ENCODE measurements at places on chromosomes 5 and 9.

GRCh38 chr9:112048924-112049691 lies 126.0 kb downstream of the SUSD1 start:
- no peak for DNase-seq

DNA sequence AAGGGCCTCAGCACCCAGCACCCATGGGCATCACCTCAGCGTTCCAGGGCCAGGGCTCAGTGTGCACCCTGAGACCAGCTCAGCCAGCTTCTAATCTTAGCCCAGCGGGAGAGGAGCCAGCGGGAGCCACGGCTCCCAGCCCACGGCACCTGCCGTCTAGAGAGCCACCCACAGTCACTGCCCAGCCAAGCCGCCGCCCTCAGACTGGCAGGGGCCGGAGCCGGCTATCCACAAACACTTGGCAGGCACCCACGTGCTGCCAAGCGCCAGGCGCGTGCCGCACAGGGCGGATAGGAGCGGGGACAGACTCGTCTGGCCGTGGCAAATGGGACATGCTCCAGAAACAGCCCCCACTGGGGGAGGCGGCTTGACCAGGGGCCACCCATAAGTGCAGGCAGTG lies 18.6 kb downstream of the BRD3 start:
- DNase-seq, result no peak

DNA sequence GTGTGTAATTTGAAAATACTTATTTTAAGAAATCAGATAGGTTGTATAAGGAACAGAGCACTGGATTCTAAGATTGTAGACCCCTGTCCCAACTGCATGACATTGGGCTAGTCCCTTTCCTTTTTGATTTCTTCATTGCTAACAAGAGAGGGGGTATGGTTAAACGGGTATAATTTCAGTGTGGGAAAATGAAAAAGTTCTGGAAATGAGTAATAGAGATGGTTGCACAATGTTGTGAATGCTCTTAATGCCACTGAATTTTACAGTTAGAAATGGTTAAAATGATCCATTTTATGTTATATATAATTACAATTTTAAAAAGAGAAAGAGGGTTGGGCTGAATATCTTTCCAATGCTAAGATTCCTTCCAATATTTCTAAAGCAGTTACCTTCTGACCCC lies 103.3 kb upstream of the LHFPL2 start:
- no peak for DNase-seq

DNA sequence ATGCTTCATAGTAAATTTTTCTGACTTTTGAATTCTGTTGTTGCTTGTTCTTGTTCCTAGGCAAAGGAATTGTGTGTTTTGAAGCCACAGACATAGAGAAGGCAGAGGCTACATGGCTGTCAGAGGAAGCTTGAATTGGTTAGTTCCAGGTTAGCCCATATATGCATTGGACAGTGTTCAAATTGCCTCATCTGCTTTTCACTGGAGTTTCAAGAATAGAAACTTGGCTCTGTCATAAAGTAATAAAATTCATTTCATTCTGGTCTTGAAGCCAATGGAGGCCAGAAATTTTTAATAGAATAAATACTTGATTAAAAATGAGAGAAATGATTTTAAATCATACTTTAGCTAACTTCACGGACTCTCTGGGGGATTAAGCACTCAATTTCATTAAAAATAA lies 178.0 kb downstream of the YIPF5 start:
- no peak for DNase-seq

DNA sequence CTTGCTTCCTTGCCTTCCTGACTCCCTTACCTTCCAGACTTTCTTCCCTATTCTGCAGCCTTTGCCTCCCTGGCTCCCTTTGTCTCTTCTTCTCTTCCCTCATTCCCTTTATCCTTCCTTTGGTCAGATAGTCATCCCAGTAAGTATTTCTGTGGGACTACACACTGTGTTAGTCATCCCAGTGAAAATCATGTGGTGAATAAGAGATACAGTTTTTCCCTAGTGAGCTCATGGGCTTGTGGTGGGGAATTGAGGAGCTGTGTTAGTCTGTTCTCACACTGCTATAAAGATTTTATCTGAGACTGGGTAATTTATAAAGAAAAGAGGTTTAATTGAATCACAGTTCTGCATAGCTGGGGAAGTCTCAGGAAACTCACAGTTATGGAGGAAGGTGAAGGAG lies 109.8 kb upstream of the EDIL3 start:
- DNase-seq, result no peak

DNA sequence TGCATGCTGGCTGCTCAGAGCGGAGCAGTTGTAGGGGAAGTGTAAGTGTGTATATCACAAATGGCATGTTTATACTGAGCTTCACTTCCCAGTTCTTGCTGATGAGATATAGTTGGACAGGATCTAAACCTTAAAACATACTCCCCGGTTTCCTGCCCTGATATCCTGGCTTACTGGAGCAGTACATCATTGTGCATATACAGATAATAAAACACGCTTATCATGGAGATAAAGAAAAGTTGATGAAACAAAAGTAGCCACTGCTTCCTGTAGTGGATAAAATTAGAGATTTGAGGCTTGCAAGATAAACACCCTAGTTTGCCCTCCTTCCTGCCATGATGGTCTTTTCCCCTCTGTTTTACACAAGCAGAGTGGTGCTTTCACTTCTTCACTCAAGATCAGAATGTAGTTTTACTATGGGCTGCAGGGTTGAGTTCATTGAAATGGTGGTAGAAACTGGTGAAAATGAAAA lies 15.0 kb downstream of the NPR3 start:
- no peak for DNase-seq

- no peak for DNase-seq
These were observed 324.7 kb downstream of the TLE4 start for GRCh38 chr9:79896390-79896980.

DNA sequence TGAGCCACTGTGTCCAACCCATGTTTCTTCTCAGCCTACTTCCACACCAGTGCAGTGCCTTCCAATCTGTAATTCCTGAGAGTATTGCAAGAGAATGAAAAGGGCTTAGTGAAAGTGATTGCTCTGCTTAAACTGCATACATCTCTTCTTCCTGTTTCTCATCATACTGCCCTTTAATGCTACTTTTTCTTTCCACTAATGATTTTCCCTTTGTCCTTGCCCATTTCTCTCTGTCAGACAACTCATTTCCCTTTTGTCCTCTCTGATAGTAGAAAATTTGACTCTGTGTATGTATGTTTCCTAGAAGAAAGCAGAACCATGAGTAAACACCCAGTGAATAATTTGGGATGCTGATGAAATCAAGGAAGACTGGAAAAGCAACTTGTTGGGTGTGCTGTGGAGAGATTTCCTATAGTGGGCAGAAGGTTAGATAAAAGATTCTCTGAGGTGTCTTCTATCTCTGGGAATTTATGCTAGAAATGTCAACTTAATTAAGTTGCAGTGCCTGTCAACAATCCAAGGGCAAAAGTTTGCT lies 102.2 kb upstream of the CHD1 start:
- DNase-seq, result no peak

DNA sequence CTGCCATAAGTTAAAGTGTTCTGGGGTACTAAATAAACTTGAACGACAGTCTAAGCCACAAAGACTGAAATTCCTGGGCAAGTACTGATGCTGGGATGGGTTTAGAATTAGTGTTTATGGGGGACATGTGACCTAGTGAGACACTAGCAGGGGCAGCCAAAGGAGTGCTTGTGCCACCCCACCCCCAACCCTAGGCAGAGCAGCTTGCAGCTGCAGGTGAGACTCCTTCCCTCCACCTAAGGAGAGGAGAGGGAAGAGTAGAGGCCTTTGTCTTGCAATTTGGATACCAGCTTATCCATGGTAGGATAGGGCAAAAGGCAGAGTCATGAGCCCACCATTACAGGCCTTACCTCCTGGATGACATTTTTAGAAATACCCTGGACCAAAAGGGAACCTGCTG lies 28.7 kb upstream of the PDE4D start:
- no peak for DNase-seq

DNA sequence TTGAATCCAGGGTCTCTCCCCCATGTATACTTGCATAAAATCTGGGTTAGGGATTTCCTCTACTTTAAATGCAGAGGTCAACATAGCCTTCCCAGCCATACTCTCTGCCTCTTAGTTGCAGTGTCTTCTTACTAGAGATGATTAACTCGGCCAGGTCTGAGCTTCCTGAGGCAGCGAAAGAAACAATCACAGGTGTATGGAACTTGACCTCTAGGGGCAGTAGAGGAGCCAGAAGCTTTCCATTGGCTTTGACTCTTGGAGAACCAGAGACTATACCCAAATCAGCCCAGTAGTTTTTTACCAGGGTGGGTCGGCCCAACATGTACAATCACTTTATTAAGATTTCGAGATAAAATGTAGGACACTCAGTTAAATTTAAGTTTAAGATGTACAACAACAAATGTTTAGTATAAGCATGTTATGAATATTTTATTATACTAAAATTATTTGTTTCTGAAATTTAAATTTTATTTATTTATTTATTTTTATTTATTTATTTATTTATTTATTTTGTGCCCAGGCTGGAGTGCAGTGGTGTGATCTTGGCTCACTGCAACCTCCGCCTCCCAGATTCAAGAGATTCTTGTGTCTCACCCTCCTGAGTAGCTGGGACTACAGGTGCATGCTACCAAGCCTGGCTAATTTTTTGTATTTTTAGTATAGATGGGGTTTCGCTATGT lies 48.0 kb upstream of the DMRT3 start:
- DNase-seq, result no peak

- DNase-seq, result no peak
These were observed 203.6 kb downstream of the SPATA31D1 start for GRCh38 chr9:82192211-82192610.

DNA sequence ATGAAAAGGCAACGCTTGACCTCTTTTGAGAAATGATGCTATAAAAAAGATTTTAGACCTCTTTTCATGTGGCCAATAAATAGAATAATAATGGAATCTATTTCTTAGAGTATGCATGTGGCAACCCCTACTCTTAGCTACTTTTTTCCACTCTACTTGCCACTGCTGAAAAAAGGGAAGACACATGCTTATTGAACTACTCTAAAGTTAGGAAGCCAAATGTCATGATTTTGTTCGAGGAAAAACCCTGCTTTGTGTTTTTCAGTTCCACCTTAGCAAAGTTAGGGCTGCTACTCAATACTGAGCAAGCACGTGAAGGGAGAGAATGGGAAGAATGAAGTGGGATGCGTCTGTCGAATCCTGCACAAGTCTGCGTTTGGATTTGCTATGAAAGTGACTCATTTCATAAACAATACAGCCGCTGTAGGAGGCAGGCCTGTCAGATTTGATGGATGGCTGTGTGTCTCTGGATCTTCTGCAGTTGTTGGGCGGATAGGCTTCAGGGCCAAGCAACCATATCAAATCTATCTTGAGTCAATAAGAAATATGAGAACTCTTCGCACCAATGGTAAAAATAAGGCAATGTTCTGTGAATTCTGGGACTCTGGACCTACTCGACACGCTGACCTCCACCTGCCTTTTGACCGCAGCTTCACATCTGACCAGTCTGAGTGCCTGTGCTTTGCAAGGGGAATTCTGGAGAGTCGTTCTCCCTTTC lies 333.6 kb downstream of the PIK3R1 start:
- no peak for DNase-seq

DNA sequence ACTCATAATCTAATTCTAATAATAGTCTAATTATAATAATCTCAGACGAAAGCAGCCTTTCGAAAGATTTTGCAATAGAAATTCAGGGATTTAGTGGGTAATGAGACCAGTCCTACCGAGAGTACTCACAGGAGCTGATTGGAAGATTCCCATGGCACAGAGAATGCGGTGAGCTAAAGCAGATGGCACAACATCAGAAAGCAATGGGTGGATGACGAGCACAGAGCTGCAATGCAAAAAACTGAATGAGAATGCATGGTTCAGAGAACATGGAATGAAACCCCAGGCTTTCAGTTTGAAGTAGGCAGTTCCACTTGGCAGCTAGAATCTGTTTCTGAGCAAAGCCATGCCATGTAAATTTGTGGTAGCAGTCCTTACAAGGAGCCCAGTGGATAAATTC lies 78.2 kb upstream of the SPINK5 start:
- DNase-seq, result no peak

DNA sequence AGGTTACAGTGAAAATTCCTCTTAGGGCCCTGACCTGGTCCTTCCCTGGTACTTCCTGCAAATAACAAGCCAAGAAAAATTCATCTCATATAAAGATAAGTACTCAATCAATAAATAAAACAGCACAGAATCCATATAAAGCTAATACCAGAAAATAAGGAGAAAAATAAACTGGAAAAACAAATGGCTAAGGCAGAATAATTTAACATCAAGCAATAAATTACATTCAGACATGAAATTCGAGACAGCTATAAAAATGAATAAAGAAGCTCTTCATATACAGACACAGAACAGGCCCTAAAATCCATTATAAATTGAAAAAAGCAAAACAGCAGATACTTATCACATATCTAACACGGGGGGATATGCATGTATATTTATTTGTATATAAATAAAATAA lies 99.2 kb downstream of the DTWD2 start:
- no peak for DNase-seq

DNA sequence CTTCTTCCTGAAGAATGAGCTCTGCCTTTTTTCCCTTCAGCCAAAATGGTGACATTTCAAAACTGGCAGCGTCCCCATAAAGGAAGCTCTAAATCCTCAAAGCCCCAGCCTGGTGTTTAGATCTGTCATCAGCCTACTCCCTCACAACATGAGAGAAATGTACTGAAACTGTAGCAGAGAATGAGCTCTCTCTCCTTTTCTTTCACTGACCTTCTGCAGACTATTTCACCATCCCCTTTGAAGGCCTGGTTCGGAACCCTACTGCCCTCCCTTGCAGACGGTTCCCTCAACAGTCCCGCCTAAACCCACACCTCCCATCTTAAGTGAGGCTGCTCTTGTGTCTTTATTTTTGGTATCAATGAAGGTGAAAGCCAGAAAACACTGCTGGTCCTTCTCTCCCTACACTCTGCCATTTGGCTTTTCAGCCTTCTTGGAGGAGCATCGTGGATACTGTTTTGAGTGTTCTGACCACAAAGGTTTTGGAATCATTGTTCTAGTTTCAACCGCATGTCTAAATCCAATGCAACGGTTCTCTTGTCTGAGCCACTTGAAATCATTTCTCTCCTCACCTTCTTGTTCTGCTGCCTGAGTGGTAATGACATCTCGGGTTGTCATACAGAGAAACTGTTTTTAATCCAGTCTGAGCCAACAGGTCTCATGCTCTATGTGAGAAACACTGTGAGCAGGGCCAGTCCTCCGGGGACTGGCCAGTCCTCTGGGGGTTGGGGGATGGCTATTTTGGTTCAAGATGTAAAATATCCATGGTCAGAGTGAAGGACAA lies 39.0 kb downstream of the ITK start:
- no peak for DNase-seq

- DNase-seq, result peak; percentile 6
These were observed 31.1 kb upstream of the ADAMTSL1 start for GRCh38 chr9:18442629-18443491.

GRCh38 chr9:5263351-5264218 lies 32.4 kb downstream of the INSL4 start:
- DNase-seq, result no peak

- DNase-seq, result no peak
These were observed 44.2 kb downstream of the PWWP2A start for GRCh38 chr5:160075073-160075472.

GRCh38 chr5:112657804-112658203 lies 79.9 kb upstream of the APC start:
- DNase-seq, result no peak

Data from activated T-cell treated with anti-CD3 and anti-CD28 coated beads for 4 hours (primary cell).